ENCODE measurements at places on chromosomes 2 and 18.

DNA sequence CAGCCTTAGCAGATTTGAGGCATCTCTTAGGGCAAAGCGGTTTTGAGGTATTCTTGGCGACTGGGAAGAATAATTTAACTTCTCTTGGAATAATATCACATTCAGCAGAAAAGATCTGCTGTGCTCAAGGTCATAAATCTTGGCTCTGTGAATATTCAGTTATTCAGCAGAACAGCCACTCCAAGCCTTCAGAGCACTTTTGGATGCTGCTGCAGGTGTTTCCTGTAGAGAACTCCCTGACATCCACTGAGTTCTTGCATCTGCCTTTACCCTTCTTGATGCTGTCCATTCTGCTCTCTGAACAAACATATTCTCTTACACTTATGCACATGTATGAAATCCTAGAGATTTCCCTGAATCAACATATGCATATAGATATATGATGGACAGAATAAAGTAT, 390.3 kb downstream of the NRXN1 start:
- no peak for DNase-seq

- no peak for DNase-seq
Observed at GRCh38 chr2:28516950-28517349, 21.1 kb downstream of the PLB1 start.

DNA sequence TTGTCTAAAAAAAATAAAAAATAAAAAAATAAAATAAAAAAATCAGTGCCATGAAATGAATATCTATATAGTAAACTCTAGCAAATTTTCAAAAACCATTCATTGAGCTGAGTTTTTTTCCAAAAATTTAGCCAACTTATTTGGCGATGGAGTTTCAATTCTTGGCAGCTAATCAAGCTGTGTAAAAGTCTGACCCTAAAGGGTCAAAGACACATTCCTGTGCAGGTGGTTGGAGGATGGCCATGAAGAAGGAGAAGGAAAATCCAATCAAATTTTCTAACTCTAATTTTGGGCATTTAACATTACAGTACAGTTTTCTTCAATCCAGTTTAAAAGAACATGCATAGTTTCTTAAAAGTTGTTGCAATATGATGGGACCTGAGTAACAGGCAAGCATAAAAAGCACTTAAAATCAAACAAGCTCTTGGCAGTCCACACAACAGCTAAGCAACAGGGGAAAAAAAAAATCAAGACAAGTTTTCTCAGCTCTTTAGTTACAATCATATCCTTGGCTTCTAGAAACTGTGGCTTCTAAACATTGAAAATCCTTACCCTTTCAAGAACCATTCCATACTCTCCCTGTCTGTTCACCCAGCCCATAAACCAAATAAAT, 54.5 kb downstream of the ACVR1 start:
- DNase-seq: no peak

DNA sequence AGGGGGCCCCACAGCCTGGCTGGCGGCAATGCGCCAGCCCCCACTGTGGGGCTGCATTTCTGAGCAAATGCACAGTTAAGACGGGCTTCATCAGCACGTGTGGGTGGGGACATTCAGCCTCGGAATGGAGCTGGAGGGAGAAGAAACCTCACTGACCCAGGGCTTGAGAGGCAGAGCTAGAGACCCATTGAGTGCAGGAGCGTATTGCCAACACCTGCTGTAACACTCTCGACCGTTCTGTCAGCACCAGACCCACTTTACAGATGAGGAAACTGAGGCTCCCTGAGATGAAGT, 200.9 kb upstream of the RAB6C start:
- no peak for DNase-seq

GRCh38 chr2:169775354-169775753, 23.3 kb upstream of the SSB start:
- no peak for DNase-seq

- DNase-seq: no peak
Observed at GRCh38 chr2:8189316-8189715, 492.5 kb upstream of the ID2 start.

All from activated CD8-positive, alpha-beta memory T cell treated with anti-CD3 and anti-CD28 coated beads for 1 hour (primary cell).